Neural crest cell (in vitro differentiated cells): ENCODE measurements at places on chromosomes 11 and 22.
A peak's percentile ranks its signal among the peaks of the same experiment; 100 is the strongest.

DNA sequence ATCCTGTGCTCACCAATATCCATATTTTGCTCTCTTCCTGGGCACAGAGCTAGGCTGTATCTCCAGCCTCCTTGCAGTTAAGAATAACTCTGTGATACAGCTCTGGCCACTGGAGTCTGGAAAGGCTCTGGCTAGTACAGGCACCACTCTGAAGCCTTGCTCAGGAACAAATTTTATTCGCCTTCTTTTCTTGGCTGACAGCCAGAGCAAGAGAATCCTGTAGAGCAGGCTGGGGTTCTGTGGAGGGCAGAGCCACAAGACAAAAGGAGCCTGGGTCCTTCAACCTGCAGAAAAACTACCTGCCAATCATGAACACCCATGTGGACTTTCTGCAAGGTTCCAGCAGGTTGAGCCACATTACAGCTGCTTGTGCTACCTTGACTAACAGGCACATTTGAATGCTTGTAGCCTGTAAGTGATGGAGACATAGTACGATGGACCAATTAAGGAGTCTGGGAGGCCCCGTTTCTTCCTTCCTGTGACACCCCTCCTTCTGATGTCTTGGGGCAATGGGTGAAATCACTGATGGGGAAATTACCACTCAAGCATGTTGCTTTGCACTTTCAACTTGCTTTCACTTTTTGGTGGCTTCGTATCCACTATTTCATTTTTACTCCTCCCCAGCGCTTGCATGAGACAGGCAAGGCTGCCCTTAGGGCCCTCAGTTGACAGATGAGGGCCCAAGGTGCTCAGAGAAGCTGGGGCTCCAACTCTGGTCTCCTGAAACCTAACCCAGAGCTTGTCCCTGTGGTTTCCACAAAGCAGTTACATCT, 267.2 kb upstream of the SYN3 start:
- DNase-seq = no peak

DNA sequence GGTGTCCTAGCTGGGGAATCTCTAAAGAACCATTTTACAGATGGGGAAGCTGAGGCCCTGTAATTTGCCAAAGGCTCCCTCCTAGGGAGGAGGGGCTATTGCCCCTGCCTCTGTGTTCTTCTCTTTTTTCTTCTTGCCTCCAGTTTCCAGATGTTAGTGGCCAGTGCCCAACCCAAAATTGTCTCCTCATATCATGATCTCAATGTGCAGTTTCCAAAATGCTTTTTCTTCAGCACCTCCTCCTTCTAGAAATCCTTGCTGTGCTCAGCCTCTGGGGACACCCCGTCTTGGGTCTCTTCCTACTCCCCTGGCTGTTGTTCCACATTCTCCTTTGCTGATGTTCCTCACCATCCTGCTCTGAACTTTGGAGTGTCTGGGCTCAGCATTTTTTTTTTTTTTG, 9.5 kb upstream of the CHRM1 start:
- no peak for DNase-seq

- DNase-seq = no peak
Measured at GRCh38 chr11:95585069-95585751, 204.4 kb downstream of the FAM76B start.

GRCh38 chr22:49148895-49149418, 678.7 kb downstream of the BRD1 start:
- DNase-seq = no peak

DNA sequence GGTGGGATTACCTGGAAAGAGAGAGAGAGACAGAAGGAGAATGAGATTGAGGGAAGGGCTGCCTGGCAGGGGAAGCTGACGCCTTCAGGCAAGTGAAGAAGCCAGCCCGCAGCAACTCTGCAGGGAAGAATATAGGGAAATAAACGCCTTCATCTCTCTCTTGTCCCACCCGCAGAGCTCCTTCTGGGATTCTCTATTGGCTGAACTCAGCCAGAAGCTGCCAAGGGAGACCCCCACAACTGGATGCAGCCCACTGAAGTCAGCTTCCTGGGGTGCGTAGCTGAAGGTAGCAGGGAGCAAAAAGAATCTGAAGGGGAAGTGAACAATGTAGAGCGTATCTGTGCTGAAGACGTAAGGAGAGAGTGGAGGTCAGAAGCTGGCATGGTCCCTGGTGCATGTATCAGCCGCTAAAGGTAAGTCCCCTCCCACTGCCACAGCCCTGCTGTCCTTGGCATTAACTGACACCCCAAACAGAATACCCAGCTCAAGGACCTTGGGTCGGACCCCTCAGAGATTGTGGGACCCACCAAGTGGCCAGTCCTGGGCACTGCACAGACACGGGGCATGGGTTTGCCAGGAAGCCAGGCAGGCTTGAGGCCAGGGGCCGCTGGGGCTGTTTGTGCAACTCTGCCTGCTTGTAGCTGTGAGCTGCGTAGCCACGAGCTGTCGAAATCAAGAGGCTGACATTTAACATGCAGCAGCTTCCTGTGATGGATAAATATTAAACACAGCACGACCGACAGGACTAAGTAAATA, 469.9 kb downstream of the MN1 start:
- DNase-seq = peak; percentile 23

- no peak for DNase-seq
Measured at GRCh38 chr22:46866591-46866990, 104.1 kb downstream of the TBC1D22A start.

DNA sequence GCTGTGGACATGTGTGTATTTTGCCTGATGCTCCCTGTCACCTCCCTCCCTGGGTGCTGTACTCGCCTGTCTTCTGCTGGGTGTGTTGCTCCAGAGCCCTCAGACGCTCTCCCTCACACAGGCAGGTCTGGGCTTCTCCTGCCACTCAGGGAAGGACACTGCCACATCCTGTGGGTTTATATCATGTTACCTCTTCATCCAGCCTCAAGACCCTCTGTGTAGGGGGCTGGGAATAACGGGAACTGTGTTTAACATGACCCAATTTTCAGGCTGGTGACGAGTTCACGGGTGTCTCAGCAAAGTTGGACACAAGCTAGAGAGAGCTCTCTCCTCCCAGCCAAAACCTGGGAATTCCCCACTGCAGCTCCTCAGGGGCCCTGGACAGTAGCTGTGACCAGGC, 24.6 kb downstream of the MYBPC3 start:
- DNase-seq = no peak

GRCh38 chr11:69841859-69842698, 22.9 kb upstream of the FGF3 start:
- DNase-seq = no peak

- DNase-seq = no peak
Measured at GRCh38 chr11:60855726-60856633, at the start of gene PTGDR2. PTGDR2 (minus strand) TSS chr11:60855950; CDS start chr11:60853722, 2,228 bp downstream.

DNA sequence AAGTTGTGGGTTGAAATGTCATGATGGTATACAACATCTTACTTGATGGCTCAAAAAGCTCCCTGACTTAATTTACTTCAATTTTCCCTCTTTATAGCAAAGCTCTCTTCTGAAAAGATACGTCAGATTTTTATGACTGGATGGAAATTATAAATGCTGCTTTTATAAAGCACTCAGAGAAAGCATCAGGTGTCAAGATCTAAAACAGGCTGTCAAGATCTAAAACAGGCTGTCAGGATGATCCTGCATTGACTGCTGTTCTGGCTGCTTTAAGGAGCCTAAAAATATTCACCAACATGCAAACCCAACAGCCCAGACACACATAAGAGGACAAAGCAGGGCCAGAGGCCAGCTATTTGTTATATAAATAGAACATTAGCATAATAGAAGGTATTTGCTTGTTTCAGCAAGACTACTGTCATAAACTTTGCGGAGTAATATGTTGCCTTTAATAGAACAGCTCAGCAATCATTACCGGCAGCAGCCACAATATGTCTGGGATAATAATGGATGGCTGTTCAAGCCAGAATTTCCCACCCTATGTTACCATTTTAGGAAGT, 77.3 kb upstream of the ANO5 start:
- DNase-seq = no peak

DNA sequence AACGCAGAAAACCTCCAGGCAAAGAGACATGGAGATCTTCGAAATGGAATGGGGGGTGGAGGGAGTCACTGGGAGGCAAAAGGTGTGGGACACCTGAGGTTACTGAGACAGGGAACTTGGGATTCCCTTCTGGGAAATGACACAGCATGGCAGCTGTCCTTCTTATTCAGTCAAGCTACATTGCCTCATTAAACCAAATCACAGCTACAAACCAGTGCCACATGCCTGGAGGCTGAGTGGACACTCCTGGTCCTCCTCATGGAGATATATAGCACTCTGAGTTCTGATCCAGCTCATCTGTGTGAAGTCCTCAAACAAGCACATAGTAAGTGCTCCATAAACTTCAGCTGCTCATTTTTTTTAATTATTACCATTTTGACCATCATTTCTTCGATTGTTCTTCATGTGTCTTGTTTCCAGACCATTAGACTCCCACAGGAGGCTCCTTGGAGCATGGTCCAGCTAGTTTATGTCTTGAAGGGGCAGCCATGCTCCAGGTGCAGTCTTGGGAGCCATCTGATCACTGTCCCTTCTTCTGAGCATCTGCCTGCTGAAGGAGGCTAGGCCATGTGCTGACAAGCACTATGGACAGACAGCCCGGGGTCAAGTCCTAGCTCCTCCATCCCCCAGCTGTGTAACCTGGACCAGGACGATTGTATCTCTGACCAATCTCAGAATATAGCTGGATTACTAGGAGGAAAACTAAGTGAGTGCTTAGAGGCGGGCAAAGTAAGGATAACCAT, 9.7 kb upstream of the FXYD2 start:
- DNase-seq = no peak

GRCh38 chr11:123344790-123345357, 85.2 kb upstream of the GRAMD1B start:
- no peak for DNase-seq

- DNase-seq = peak; percentile 32
Measured at GRCh38 chr11:70661761-70662501, 263.6 kb downstream of the CTTN start.

GRCh38 chr11:119472186-119472855, 49.3 kb upstream of the THY1 start:
- DNase-seq = no peak

- no peak for DNase-seq
Measured at GRCh38 chr22:39967103-39967829, 7.1 kb downstream of the TMA7B start.

DNA sequence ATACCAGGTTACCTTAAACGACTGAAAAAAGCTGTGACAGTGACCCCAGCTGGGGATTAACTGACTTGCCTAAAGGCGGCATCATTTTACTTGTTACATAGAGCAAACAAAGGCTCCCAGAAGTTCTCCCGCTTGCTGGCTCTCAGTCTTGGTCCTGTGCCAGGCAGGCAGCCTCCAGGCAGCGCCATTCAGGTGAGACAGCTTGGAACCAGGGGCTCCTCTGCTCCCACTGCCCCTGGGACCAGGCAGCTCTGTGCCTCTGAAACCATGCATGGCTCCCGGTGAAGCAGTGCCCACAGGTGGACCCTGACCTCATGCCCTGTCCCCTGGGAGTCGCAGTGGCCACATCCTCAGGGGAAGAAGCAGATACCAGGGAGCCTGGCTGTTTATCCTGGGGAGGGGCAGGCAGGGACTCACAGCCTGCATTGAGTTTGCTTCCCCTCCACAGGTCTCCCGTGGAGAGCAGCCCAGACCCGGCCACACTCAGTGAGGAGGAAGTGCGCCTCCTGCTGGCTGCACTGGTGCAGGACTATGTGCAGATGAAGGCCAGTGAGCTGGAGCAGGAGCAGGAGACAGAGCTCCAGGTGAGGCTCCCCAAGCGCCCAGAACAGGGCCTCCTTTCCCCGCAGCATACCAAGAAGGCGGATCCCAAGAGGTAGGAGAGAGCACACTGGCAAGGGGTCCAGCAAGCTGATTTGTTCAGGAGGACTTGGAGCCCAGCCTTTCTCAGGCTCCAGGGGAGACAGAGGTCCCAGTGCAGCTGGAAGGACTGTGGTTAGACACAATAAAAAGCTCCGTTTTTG, 15.6 kb upstream of the CYP2R1 start:
- DNase-seq = peak; percentile 78

DNA sequence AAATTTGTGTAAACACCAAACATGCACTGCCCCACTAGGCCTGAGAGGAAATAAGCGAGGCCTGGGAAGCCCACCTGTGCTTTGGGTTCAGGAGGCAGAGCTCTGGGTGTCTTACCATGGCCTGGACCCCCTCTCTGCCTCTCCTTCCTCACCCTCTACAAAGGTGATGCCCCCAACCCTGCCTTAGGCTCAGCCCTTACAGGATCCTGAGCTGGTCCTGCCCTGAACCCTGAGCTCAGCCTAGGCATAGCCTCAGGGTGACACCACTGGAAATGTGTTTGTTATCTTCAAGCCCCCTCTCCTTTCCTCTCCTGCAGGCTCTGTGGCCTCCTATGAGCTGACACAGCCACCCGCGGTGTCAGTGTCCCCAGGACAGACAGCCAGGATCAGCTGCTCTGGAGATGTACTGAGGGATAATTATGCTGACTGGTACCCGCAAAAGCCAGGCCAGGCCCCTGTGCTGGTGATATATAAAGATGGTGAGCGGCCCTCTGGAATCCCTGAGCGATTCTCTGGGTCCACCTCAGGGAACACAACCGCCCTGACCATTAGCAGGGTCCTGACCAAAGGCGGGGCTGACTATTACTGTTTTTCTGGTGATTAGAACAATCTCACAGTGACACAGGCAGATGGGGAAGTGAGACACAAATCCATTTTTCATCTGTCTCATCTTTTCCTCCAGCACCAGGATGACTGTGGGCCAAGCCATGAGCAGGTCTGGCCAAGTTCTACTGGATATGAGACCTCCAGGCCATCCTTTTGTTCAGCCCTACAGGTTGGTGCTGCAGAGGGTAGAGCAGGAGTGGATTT, 117.8 kb downstream of the GGTLC2 start:
- no peak for DNase-seq

GRCh38 chr11:46300270-46300669, 22.8 kb downstream of the CREB3L1 start:
- DNase-seq = no peak

- no peak for DNase-seq
Measured at GRCh38 chr11:128555606-128556005, 31.8 kb downstream of the ETS1 start.

DNA sequence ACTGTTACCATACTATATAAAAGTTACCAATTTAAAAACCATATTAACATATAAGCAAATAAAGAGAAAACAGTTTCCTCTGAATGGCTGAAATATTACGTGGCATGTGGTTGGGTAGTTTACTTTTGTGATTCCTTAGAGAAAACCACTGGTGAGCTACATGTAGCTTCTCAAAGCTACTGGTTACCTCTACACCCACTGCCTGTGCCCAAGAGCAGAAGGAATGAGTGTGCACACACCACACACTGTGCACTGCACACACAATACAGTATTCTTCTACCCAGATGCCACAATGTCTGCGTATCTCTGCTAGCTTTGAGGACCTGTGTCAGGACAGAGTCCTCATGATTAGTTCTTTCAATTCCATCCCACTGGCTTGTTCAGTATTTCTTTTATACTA, 25.5 kb upstream of the YPEL1 start:
- no peak for DNase-seq

GRCh38 chr11:74412321-74412720, 14.1 kb upstream of the PGM2L1 start:
- DNase-seq = no peak

GRCh38 chr11:2507945-2508749, 63.3 kb downstream of the KCNQ1 start:
- DNase-seq = no peak
